ENCODE measurements at places on chromosomes 2 and 18. TPM values are rescaled to one million over a fixed set of nuclear protein-coding genes. Genes with fewer than 3 reads are reported as not detected.

DNA sequence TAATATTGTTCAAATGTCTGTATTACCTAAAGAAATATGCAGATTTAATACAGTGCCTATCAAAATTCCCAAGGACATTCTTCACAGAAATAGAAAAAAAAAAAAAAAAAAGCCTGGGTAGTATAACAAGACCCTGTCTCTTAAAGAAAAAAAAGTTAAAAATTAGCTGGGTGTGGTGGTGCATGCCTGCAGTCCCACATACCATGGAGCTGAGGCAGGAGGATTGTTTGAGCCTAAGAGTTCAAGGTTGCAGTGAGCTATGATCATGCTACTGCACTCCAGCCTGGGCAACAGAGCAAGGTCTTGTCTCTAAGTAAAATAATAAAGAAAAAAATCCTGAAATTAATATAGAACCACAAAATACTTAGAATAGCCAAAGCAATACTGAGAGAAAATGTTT, 51.9 kb downstream of the SLC16A14 start:
- H3K27me3 ChIP-seq = no peaks in the 10 kb centered on the region
- DNase-seq = no peak
- H3K4me3 ChIP-seq = no peak overlapping the region
- H3K36me3 ChIP-seq = no peaks in the 10 kb centered on the region

GRCh38 chr2:80185091-80185490, 119.5 kb downstream of the LRRTM1 start:
- no peaks in the 10 kb centered on the region for H3K36me3 ChIP-seq
- DNase-seq = no peak
- H3K4me1 ChIP-seq = no peaks in the 10 kb centered on the region
- no peaks in the 10 kb centered on the region for H3K27me3 ChIP-seq

GRCh38 chr2:37340637-37341036, 3.8 kb upstream of the QPCT start:
- no peak overlapping the region for H3K27ac ChIP-seq
- H3K27me3 ChIP-seq = no peaks in the 10 kb centered on the region
- no peaks in the 10 kb centered on the region for H3K36me3 ChIP-seq
- no peak overlapping the region for H3K4me3 ChIP-seq
- DNase-seq = no peak

GRCh38 chr2:225319872-225320271, 79.6 kb upstream of the NYAP2 start:
- H3K4me3 ChIP-seq = no peak overlapping the region
- DNase-seq = no peak
- no peak overlapping the region for H3K27ac ChIP-seq
- H3K36me3 ChIP-seq = no peaks in the 10 kb centered on the region
- H3K4me1 ChIP-seq = no peaks in the 10 kb centered on the region

DNA sequence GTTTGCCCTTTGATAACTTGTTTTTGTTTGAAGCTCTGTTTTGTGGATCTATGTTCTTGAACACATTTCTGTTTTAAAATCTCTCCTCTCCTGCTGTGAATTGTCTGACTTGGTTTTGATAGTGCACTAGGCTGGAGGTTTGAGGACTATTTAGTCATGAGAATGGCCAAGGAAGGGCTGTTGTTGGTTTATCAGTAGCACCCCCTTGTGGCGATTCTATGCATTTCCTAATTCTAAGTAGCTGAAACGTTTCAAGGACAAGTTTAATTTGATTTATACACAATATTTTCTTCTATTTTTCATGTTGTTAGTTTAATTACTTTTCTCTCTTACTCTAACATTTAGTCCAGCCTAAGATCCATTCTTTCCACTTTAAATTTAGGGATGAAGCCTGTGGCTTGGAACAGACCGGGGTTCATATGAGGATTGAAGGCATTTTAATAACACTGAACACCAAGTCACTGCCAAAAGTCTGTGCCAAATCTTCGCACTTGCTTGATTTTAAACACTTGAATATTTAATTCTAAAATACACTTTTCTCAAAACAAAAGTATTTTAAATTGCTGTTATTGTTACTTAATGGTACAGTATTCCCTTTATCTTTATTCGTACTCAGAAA, 166.0 kb downstream of the SOCS6 start:
- no peaks in the 10 kb centered on the region for H3K4me1 ChIP-seq
- no peaks in the 10 kb centered on the region for H3K27me3 ChIP-seq
- H3K27ac ChIP-seq = no peak overlapping the region
- peak; percentile 61 for DNase-seq

Gene TTN
- 0.14 TPM for polyA plus RNA-seq

Gene FAM110C
- not detected for polyA plus RNA-seq

All from fibroblast of lung (primary cell).